Activated naive CD4-positive, alpha-beta T cell treated with anti-CD3 and anti-CD28 coated beads, Interleukin-2, amount 50 U/mL, for 16 hours (primary cell): ENCODE measurements at places on chromosomes 1 and 21.

- no peak for DNase-seq
These were observed 67.5 kb downstream of the KCND3 start for GRCh38 chr1:111921948-111922347.

GRCh38 chr1:212254853-212255363 is 30.3 kb upstream of the PPP2R5A start:
- DNase-seq, result no peak

DNA sequence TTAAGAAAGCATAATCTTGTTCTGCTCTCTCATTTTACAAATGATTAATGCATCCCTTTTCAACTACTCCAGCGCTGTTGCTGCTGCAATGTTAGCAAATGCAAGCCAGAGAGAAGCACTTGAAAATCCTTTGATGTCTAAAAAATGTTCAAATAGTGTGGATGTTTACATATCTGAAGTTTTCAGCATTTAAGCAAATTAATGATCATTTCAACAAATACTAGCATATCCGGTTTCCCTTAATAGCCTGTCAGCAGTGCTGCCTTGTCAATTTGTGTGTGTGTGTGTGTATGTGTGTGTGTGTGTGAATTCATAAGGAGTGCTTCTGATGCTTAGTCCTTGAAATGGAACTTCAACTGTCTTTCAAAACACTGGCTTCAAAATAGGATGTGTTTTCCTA is 48.1 kb upstream of the WNT2B start:
- no peak for DNase-seq

DNA sequence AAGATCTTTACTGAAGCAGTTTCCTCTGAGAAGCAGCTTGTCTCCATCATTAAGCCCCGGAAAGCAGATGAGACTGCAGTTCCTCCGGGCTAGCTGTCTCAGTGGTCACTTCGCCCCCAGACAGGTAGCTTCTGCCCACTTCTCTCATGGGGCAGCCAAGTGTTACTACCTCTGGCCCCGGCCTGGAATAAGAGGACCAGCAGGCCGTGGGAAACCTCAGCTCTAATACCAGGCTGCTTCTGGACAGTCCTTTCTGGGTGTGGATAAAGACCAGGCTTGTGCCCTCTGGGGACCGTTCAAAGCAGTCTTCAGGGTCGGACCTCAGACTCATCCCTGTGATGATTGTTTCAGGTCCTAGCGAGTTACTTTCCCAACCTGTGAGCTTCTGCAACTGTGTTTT is 54.8 kb downstream of the RUNX3 start:
- DNase-seq, result no peak

DNA sequence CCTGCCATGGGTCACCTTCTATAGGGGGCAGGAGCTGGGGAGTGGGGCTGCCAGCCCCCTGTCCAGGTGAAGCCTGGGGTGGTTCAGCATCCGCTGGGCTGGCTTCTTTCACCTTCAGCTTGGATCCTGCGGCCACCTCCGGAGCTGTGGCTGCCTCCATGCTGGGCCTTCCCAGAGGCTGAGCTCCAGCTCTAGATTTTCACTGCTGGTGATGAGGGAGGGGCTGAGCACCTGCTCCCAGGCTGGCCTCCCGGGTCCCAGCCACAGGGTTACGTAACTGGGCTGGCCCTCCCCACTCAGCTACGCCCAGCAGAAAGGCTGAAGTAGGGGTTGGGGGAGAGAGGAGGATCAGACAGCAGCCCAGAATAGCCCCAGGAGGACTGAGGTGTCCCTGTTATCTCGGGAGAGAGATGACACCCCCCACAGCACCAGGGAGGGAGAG is at the start of gene MYBPHL:
TSS of gene MYBPHL (minus strand) at position 180 of the 442 bp plus-strand sequence. CDS start at position 160, 20 bp downstream.
- DNase-seq, result no peak
